Skeletal muscle cell (primary cell): ENCODE measurements at places on chromosomes 12 and 14.

- DNase-seq, result no peak
These were observed 9.0 kb downstream of the RHOF start for GRCh38 chr12:121784460-121784859.

DNA sequence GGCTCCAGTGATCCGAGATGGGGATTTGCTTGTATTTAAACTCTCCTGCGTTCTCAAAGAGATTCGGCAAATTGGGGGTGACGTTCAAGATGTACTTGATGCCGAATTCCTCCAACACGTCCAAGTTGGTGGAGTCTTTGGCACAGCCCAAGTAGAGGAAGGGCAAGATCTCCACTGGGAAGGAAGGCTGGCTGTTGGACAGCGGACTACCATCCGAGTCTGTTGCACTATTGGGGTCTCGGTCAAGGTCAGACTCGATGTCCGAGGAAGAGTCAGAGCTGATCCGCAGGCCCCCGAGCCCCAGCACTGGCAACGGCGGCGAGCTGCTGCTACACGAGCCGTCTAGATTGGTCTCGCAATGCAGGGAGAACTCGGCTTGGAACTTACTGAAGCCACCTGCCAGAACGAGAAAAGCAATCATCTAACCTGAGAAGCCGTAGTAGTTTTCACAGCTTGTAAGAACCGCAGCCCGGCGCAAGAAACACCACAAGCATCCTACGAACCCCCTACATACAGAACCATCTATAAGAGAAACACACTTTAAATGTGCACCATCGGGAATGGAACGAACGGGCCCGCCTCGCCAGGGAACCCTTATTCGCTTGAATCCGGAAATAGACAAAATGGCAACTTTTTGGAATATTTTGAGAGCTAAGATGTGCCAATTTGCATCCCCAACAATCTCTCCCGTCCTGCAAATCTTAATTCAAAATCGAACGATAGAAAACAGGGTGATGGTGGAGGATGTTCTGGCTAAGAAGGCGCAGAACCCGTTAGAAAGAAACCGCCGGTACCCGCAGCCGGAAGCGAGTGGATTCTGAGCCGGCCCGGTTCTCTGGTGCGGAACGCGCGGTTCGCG, 1.4 kb downstream of the DUSP6 start:
- DNase-seq, result no peak

- DNase-seq, result peak; percentile 53
These were observed 83.5 kb downstream of the SLC25A47 start for GRCh38 chr14:100406505-100407131.

GRCh38 chr14:47223656-47224055, 451.7 kb downstream of the MDGA2 start:
- DNase-seq, result no peak

GRCh38 chr12:106594447-106594846, 11.6 kb downstream of the RFX4 start:
- no peak for DNase-seq

GRCh38 chr12:54549774-54550451, 512 bp downstream of the PDE1B start:
- DNase-seq, result no peak
